Tibial nerve (tissue), 4 donors: ENCODE measurements at places on chromosomes 5 and 9.
A peak's percentile ranks its signal among the peaks of the same experiment; 100 is the strongest.

- H3K4me1 ChIP-seq = no peaks in the 10 kb centered on the region
- DNase-seq = no peak
- H3K27ac ChIP-seq = no peak overlapping the region
- peaks cover 18% of the 10 kb centered on the region for H3K36me3 ChIP-seq
- H3K4me3 ChIP-seq = no peak overlapping the region
Measured at GRCh38 chr9:137789295-137789895, 88.2 kb upstream of the CACNA1B start.

DNA sequence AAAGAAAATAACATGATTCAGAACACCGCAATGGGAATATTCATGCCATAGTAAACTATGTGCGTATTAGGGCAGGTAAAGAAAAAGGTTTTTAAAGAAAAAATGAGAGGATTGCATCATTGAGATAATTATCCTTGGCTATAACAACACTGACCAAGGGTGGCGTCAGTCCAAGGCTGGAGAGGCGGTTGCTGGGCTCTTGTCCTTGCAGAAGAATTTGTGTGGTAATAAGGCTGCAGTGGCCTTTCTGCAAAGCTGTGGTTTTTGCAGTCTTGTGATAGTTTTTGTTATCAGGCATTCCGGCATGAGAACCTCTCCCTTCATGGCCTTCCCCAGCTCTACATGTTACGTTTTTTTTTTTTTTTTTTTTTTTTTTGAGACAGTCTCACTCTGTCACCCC, 14.0 kb downstream of the BOD1 start:
- H3K4me1 ChIP-seq = peaks cover 22% of the 10 kb centered on the region
- no peaks in the 10 kb centered on the region for H3K27me3 ChIP-seq
- no peak overlapping the region for H3K4me3 ChIP-seq
- no peaks in the 10 kb centered on the region for H3K36me3 ChIP-seq

- no peak for DNase-seq
- H3K4me3 ChIP-seq = no peak overlapping the region
- H3K27ac ChIP-seq = no peak overlapping the region
- H3K27me3 ChIP-seq = peaks cover 3% of the 10 kb centered on the region
- H3K4me1 ChIP-seq = peaks cover 38% of the 10 kb centered on the region
Measured at GRCh38 chr9:133515240-133515610, 9.5 kb downstream of the MYMK start.

DNA sequence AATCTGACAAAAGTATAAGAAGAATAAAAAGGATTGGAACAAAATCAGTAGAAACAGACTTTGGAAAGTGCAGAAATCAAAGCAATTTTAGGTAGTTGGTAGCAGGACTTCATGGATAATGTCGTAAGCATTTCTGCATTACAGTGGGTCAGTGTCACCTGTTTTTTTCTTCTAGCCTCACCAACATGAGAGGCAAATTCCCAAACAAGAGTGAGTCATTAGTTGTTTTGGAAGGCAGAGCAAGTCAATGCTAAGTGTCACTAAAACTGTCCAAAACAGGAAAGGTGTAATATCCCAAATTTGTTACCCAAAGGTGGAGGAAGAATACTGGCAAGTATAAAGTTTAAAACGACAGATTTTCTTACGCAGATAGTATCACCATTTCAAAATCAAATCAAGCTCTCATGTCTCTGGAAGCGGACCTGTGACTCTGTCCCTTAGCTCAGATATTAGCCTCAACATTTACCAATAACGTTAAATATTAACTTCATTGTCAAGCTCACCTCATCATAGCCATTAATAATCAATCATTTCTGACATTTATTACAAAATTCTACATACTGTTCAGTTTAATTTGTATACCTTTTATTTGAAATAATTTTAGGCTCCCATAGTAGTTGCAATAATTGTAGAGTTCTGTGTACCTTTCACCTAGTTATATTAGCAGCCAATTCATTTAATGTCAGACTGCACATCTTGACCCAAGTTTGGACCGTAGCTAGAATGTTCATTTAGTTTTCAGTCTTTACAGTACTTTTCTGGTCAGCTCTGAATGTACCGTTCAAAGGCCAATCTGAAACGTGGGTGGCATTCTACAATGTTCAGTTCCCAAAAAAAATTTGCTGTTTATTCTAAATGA, 901.2 kb upstream of the COX7C start:
- DNase-seq = no peak
- no peak overlapping the region for H3K27ac ChIP-seq
- no peaks in the 10 kb centered on the region for H3K27me3 ChIP-seq
- H3K4me1 ChIP-seq = no peaks in the 10 kb centered on the region
- H3K36me3 ChIP-seq = no peaks in the 10 kb centered on the region

DNA sequence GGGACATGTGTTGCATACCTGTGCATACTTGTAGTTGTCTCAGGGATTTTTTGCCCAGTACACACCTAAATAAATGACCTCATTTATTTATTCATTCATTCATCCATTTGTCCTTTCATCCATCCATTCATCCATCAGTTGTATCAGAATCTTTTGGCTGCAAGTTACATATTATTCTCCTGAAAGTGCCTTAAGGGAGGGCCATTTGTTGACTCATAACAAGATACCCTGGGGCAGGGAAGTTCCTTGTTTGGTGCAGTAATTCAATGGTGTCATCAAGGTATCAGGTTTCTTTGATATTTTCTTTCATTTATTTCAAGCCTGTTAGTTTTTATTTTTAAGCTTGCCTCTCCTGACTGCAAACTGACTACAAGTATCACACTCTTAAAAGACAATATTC, 597.9 kb upstream of the TLE4 start:
- DNase-seq = no peak
- no peak overlapping the region for H3K4me3 ChIP-seq
- no peaks in the 10 kb centered on the region for H3K4me1 ChIP-seq
- no peaks in the 10 kb centered on the region for H3K27me3 ChIP-seq
- H3K36me3 ChIP-seq = no peaks in the 10 kb centered on the region

- DNase-seq = no peak
- no peak overlapping the region for H3K4me3 ChIP-seq
- no peak overlapping the region for H3K27ac ChIP-seq
- no peaks in the 10 kb centered on the region for H3K36me3 ChIP-seq
Measured at GRCh38 chr9:114088571-114089170, 10.4 kb downstream of the KIF12 start.

DNA sequence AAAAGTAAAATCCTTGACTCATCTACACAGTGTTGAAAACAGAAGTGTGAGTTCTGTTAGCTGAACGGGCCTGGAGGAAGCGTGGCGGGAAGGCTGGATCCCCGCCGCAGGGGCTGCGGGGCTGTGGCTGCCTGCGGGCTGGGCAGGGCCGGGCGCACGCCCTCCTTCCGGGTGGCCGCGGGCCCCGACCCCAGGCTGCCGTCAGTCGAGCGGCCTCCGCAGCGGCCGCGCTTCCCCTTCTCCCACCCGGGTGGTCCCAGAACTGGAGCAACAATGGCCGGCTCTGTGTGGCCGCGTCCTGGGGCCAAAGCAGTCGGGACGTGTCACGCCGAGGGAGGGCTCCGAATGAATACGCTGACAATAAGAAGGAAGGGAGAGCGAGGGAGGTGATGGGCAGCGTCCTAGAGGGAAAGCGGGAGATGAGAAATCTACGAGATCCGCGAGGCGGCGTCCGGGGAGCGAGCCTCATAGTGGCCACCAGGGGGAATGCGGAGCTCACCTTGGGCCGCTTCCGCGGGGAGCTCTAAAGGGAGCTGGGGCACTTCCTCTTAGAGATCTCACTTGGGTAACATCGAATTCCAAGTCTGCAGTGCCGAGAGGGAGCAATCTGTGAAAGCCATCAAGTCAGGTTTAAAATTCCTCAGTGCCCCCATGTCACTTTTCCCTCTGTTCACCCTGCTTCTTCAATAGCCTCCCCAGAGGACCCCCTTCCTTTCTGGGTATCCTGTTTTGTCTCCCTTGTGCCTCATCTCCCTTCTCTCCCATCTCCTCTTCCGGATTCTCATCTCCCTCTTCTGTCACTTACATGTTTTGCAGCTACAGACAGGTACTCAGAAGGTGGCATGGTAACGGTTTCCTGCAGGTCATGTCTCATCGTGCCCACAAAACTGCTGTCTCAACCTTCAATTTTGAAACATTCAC, 83.9 kb downstream of the SLC1A3 start:
- no peaks in the 10 kb centered on the region for H3K36me3 ChIP-seq
- H3K4me1 ChIP-seq = no peaks in the 10 kb centered on the region
- H3K4me3 ChIP-seq = peak overlapping the region; percentile 49
- peak; percentile 62 for DNase-seq
- peak overlapping the region; percentile 59 for H3K27ac ChIP-seq
- no peaks in the 10 kb centered on the region for H3K27me3 ChIP-seq

DNA sequence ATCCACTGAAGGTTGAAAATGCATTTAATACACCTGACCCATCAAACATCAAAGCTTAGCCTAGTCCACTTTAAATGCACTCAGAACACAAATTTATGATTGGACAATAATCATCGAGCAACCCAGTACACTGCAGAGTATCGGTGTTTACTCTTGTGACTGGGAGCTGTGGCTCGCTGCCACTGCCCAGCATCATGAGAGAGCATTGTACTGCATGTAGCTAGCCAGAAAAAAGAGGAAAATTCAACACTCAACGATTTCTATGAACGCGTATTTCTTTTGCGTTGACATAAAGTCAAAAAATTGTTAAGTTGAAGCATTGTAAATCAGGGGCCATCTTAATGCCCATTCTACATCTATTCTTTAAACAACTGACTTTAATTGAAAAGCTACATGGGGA, 95.1 kb upstream of the CD180 start:
- peak overlapping the region; percentile 92 for H3K27ac ChIP-seq
- H3K27me3 ChIP-seq = no peaks in the 10 kb centered on the region
- H3K4me1 ChIP-seq = no peaks in the 10 kb centered on the region
- H3K4me3 ChIP-seq = no peak overlapping the region
- DNase-seq = no peak

GRCh38 chr9:124869466-124869985, 7.6 kb downstream of the ARPC5L start:
- DNase-seq = no peak
- peaks cover 46% of the 10 kb centered on the region for H3K4me1 ChIP-seq
- peaks cover 17% of the 10 kb centered on the region for H3K36me3 ChIP-seq
- H3K27me3 ChIP-seq = no peaks in the 10 kb centered on the region

- no peak overlapping the region for H3K4me3 ChIP-seq
- DNase-seq = no peak
- no peaks in the 10 kb centered on the region for H3K4me1 ChIP-seq
Measured at GRCh38 chr5:79929095-79929494, 62.0 kb downstream of the MTX3 start.

DNA sequence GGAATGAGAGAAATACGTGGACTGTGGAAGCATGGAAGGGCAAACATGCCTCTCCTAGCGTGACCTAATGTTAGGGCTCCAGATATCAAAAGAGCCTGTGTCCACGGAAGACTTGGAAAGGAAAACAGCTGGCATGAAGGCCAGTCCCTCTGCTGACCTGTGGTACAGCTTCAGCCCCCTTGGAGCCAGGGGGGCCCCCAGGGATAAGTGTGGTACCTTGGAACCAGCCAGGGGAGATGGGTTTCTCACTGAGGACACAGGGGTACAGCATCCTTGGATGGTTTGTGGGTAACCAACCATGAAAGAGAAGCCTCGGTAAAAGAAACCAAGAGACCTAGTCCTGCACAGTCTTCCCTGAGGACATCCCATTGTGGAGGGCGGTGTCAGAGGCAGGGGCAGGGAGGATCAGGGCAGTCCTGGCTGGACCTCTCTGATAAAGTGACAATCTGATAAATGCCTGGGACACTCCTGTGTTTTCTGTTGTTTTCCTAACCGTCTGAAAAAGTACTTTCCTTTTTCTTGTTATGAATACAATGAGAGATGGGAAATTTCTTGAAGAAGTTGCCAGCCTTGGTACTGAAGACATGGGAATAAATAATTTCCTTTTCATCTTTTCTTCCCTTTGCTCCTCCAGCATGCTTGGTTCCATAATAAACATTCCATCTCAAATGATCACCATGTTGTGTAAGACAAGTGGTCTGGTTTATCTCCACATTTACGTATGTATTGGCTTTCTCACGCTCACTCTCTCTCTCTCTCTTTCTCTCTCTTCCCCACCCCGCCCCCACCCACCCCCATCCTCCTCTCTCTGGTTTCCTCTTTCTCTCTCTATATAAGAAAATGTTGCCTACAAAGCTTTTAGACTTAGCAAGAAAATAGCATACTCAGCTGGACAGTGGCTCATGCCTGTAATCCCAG, 102.1 kb downstream of the SUSD1 start:
- no peak overlapping the region for H3K4me3 ChIP-seq
- H3K36me3 ChIP-seq = no peaks in the 10 kb centered on the region
- H3K27ac ChIP-seq = peak overlapping the region; percentile 76
- DNase-seq = no peak
- no peaks in the 10 kb centered on the region for H3K27me3 ChIP-seq

- no peak for DNase-seq
- no peak overlapping the region for H3K4me3 ChIP-seq
- H3K4me1 ChIP-seq = peaks cover 48% of the 10 kb centered on the region
- H3K36me3 ChIP-seq = peaks cover 8% of the 10 kb centered on the region
- no peaks in the 10 kb centered on the region for H3K27me3 ChIP-seq
Measured at GRCh38 chr5:96721351-96721977, 59.3 kb downstream of the CAST start.

DNA sequence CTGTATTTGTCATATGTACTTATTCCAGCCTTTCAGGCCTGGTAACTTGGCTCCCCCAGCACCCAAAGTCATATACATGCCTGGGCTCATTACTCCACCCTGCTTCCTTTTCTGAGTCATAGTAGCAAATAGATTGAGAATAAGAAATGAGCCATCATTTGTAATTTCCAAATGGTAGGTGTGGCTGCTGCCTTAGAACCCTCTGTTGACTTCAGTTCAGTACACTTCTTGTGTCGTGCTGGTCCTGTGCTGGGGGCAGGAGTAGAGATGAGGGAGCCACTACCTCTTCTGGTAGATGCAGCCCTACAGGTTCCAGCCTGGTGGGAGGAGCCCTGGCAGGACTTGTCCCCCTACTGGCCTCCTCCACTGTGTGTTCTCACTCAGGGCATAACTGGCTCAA, 11.1 kb downstream of the GM2A start:
- H3K27ac ChIP-seq = no peak overlapping the region
- no peak for DNase-seq
- H3K4me3 ChIP-seq = no peak overlapping the region
- no peaks in the 10 kb centered on the region for H3K27me3 ChIP-seq

DNA sequence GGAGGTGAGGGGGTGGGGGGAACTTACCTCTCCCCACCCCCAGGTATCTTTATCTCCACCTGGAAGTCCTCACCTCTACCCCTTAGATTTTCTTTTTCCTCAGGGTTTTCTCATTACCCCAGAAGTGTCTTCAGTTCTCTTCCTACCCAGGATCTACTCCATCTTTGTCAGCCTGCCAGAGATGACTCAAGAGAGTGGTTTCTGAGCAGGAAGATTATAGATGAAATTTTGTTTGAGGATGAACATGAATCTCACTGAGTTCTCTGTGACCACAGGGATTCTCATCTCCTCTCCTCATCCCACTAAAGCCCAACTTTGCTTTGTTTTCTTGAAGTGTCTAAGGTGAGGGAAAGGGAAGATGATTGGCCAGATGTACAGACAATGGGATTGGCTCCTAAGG, 5.2 kb upstream of the HINT2 start:
- H3K36me3 ChIP-seq = no peaks in the 10 kb centered on the region
- DNase-seq = no peak
- no peaks in the 10 kb centered on the region for H3K27me3 ChIP-seq
- no peak overlapping the region for H3K27ac ChIP-seq
- no peaks in the 10 kb centered on the region for H3K4me1 ChIP-seq
